ENCODE measurements at places on chromosomes 3 and 15.

- H3K4me3 ChIP-seq, result no peak overlapping the region
- H3K27me3 ChIP-seq, result no peaks in the 10 kb centered on the region
These were observed 196.5 kb downstream of the KLHL25 start for GRCh38 chr15:85598219-85598618.

- no peak for DNase-seq
- H3K4me3 ChIP-seq, result no peak overlapping the region
- no peaks in the 10 kb centered on the region for H3K4me1 ChIP-seq
These were observed 68.2 kb upstream of the GSK3B start for GRCh38 chr3:120162400-120162799.

DNA sequence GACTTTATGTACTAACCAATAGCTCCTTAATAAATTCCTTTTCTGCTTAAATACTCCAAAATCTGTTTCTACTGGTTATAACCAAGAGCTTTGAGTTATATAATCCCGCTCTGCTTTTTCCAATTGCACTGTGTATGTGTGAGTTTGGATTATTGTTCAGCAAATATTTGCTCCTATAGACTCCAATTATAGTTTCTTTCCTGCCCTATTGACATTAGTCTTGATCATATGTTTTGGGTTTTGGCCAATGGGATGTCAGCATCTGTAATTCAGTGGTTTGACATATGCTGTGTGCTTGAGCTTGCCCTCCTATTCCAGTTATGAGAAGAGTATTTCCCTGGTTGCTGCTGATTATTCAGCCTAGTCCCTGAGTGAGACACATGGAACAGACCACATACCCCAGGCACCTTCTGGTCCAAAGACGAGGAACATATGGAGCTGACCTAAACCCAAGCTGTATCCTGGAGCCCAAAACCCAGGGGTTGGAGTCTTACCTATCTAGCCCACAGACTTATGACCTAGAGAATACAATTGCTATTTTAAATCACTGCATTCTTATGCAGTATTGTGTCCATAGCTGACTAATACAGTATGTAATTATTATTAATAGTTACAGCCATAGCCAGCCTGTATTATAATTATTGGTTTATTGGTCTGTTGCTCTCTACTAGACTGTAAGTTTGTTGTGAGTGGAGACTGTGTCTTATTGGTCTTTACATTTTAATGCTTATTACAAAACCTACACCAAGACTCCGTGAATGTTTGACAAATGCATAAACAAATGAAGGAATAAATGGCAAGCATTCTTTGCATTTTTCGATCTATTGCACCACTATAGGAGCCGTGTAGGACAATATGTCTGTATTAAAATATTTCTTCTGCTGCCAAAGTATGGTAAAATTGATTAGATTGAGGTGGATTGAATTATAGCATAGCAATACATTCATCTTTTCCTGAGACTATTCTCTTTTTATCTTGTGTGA is 11.7 kb upstream of the ZNF280D start:
- DNase-seq, result no peak
- H3K4me1 ChIP-seq, result peaks cover 5% of the 10 kb centered on the region
- no peaks in the 10 kb centered on the region for H3K36me3 ChIP-seq
- H3K27ac ChIP-seq, result no peak overlapping the region
- no peak overlapping the region for H3K4me3 ChIP-seq

- H3K27ac ChIP-seq, result no peak overlapping the region
- H3K36me3 ChIP-seq, result no peaks in the 10 kb centered on the region
- no peak overlapping the region for H3K4me3 ChIP-seq
These were observed 152.8 kb upstream of the TLE3 start for GRCh38 chr15:70250208-70251201.

GRCh38 chr15:40317580-40317979 is 5.9 kb upstream of the INAFM2 start:
- H3K36me3 ChIP-seq, result no peaks in the 10 kb centered on the region
- DNase-seq, result no peak
- no peak overlapping the region for H3K4me3 ChIP-seq
- no peak overlapping the region for H3K27ac ChIP-seq
- peaks cover 15% of the 10 kb centered on the region for H3K27me3 ChIP-seq

GRCh38 chr15:76342382-76343201 is 6.0 kb downstream of the ISL2 start:
- H3K4me3 ChIP-seq, result peak overlapping the region; percentile 50
- peaks cover 48% of the 10 kb centered on the region for H3K4me1 ChIP-seq
- H3K27ac ChIP-seq, result no peak overlapping the region
- peak; percentile 84 for DNase-seq

Data from GM23338 (cell line).